ENCODE measurements at places on chromosomes 16 and 17.

DNA sequence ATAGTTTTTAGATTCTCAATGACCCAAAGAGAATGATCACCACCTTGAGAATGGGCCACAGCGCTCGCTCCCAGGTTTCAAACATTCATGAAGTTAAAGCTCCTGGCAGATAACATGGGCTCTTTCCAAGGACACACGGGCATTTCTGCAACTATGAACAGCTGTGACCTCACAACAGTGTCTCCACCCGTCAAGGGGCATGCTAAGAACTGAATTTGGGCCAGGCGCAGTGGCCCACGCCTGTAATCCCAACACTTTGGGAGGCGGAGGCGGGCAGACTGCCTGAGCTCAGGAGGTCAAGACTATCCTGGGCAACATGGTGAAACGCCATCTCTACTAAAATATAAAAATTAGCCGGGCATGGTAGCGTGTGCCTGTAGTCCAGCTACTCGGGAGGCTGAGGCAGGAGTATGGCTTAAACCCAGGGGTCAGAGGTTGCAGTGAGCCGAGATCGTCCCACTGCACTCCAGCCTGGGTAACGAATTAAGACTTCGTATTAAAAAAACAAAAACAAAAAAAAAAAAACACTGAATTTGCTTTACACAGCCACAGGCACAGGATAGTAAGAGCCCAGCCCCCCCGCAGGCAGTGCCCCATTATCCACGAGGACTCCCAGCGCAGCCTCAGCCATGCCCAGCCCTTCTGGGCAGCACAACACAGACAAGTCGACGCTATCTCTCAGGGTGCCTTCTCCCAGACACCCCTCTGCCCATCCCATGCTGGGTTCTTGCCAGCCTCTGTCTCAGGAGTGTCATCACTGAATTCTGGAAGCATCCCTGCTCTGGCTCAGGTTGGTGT is 7.2 kb downstream of the USP7 start:
- no peak for DNase-seq

- DNase-seq = no peak
Measured at GRCh38 chr16:80719573-80719972, 84.8 kb downstream of the CDYL2 start.

- no peak for DNase-seq
Measured at GRCh38 chr17:10398352-10398751, 23.4 kb downstream of the MYH8 start.

DNA sequence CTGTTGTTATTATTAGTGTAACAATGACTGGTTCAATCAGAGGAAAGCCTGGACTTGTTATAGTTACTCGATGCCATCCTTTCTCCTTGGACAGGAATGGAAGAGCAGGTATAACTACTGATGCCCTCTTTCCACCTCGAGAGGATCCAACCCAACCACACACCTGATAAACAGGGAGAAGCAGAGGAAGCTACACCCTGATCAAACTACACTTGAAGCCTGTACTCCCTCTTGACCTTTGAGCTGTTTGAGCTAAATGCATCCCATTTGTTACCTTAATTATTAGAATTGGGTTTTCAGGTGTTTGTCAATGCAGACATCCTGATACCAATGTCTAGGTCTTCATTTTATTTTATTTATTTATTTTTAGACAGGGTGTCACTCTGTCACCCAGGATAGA is 23.7 kb upstream of the HLF start:
- no peak for DNase-seq

- no peak for DNase-seq
Measured at GRCh38 chr16:81669473-81670350, 109.4 kb upstream of the PLCG2 start.

DNA sequence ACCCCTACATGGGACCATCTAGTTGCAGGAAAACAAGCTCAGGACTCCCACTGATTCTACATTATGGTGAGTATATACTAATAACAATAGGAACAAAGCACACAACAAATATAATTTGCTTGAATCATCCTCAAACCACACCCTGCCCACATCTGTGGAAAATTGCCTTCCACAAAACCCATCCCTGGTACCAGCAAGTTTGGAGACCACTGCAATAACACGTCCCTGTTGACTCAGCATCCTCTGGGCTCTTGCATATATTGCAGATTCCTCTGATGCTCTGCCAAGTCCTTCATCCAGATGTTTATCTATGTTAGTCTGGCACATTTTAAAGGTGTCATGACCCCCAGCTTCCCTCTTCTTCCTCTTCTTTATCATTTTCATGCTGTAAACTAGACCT is 138.4 kb downstream of the PCTP start:
- no peak for DNase-seq

GRCh38 chr16:72908362-72909167 is 139.4 kb downstream of the ZFHX3 start:
- DNase-seq = no peak

- DNase-seq = no peak
Measured at GRCh38 chr17:49495842-49496182, 719 bp downstream of the NGFR start.

DNA sequence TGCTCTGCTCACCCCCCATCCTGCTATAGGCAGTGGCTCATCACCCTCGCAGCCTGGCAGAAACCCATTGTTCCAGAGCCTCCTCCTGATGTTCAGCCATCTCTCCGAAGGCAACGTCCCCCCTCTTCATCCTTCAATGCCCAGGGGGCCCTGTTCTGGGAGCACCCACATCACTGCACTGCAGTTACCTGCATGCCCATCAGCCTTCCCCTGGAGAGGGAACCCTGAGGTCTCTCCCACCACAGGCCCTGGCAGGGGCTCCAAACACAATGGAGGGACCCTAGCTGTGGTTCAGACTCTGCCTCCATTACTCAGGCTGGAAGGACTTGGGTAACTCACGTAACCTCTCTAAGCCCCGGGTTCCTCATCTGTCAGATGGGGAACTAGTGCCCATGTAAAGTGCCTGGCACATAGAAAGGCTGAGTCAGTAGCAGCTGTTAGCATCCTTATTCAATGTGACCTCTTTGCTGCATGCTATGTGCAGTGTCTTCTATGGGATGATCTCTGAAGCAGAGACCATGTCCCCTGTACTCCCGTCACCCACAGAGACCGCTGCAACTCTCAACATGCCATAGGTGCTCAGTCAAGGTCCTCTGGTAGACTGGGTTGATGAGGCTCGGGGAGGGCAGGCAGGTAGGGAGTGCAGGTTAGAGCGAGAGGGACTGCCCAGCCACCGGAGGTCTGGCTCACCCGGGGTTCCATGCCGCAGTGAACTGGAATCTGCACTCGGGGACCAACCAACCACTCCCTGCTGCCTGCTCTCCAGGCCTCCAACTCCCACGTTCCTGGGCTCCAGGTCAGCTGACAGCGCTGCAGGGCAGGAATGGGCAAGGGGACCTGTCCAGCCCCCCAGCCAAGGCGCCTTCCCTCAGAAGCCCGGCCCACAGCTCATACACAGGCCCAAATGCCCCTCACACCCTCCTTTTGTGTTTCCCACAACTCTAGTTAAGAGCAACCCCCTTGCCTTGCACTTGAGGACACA is 233.2 kb downstream of the ZNF423 start:
- no peak for DNase-seq

- DNase-seq = no peak
Measured at GRCh38 chr17:67148352-67148751, 96.6 kb downstream of the HELZ start.

GRCh38 chr17:29559640-29560039 is 7.2 kb downstream of the ABHD15 start:
- no peak for DNase-seq

GRCh38 chr17:33753452-33753851 is 460.4 kb upstream of the ASIC2 start:
- DNase-seq = no peak

GRCh38 chr17:57833179-57833939 is 16.5 kb downstream of the MRPS23 start:
- DNase-seq = peak; percentile 50

DNA sequence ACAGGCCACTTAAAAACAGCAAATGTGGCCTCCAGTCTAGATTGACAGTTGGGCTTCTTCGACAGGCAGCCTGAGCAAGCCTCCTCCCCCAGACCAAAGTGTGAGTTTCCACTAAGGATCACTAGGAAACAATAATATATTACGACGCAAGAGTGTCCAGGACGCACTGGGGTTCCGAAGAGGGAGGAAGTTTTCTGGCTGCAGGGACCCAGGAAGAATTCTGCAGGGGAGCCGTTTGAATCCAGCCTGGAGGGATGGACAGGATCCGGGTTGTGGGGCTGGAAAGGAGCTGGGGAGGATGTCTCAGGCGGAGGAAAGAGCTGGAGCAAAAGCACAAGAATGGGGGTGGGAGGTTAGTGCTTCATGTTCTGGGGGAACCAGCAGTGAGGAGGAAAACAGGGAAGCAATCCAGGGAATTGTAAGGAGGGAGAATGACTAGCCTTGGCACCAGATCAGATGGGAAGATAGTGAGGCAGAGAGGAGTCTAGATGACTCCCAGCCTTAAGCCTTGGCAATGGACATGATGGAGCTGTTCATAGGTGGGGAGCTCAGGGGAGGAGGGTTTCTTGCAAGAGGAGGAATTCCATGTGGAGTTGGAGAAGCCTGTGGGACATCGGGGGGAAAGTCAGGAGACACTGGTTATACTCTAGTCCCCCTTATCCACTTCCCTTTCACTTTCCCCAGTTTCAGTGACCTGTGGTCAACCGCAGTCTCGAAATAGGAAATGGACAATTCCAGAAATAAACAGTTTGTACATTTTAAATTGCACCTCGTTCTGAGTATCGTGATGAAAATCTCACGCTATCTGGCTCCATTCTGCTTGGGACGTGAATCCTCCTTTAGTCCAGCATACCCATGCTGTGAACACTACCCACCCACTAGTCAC is 26.6 kb downstream of the NGFR start:
- no peak for DNase-seq

DNA sequence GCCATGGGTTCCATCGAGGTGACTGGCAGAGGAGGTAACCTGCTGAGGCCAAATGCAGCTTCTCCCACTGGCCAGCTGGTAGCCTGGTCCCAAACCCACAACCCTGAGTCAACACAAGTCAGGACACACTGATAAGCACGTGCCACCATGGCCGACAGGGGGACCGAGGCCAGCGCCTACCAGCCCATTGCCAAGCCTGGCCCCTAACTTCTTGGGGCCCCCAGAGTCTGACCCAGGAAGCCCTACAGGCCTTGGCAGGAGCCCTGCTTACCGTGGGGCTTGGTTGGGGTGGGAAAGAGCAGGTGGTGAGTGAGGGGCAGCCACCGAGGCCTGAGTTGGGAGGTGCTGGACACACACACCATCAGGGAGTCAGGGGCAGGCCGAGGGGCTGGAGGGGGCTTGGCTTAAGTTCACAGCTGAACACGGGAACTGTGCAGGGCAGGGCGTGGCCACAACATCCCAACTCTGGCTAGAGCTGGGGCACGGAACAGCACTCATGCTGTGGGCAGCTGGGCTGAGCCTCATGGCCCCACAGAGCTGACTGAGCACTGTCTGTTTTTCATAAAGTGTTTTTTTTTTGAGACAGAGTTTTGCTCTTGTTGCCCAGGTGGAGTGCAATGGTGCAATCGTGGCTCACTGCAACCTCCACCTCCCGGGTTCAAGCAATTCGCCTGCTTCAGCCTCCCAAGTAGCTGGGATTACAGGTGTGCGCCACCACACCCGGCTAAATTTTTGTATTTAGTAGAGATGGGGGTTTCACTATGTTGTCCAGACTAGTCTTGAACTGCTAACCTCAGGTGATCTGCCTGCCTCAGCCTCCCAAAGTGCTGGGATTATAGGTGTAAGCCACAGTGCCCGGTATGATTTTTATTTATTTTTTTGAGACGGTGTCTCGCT is 5.5 kb downstream of the MRPL28 start:
- DNase-seq = no peak

Measured in activated T-cell treated with anti-CD3 and anti-CD28 coated beads for 24 hours (primary cell).